Activated naive CD8-positive, alpha-beta T cell treated with anti-CD3 and anti-CD28 coated beads, Interleukin-2, amount 50 U/mL, for 24 hours (primary cell): ENCODE measurements at places on chromosomes 6 and 20.

GRCh38 chr6:39665861-39666260 is 59.3 kb downstream of the KIF6 start:
- DNase-seq, result no peak

- DNase-seq, result no peak
Observed at GRCh38 chr20:38108438-38108985, 56.6 kb downstream of the TGM2 start.

GRCh38 chr6:19880066-19880465 is 42.9 kb downstream of the ID4 start:
- no peak for DNase-seq

DNA sequence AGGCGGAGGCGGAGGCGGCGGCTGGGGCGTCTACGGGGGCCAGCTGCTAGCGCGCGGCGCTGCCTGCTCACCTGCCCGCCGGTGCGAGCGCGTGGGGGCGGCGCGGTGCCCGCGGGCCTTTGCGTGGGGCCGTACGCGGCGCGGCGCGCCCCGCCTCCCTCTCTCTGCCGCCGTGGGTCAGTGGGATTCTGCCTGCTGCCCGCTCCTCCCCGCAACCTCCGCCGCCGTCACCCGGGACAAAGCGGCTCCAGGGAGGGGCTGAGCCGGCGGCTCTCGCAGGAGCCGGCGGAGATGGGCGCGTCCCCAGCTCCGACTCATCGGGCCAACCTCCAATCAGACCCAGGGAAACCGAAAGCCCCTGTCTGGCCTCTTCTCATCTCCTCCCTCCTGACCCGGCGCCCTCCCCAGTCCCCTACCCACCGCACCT is at the start of gene RCAN2:
RCAN2 (minus strand) TSS at position 249 of the 427 bp plus-strand sequence.
- DNase-seq, result peak; percentile 35

- no peak for DNase-seq
Observed at GRCh38 chr20:23149623-23150279, 63.6 kb upstream of the CD93 start.

GRCh38 chr6:105795913-105796517 is 290.1 kb upstream of the PRDM1 start:
- DNase-seq, result no peak

DNA sequence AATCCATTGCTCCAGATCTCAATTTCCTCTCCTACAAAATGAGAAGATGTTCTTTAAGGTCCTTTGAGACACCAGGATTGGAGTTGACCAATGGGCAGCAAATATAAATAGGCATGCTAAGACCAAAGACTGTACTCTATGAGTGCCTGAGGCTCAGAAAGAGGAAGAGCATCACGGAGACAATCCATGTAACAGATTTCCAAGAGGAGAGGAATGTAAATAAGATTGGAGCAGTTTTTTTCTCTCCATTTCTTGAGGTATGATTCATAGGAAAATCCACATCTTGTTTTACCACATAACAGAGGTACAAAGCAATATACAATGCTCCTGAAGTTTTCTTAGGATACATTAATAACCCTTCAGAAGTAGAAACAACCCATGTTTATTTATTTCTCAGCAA is 109.8 kb downstream of the UBE3D start:
- DNase-seq, result no peak

- DNase-seq, result no peak
Observed at GRCh38 chr6:147534116-147534860, 25.8 kb downstream of the SAMD5 start.

DNA sequence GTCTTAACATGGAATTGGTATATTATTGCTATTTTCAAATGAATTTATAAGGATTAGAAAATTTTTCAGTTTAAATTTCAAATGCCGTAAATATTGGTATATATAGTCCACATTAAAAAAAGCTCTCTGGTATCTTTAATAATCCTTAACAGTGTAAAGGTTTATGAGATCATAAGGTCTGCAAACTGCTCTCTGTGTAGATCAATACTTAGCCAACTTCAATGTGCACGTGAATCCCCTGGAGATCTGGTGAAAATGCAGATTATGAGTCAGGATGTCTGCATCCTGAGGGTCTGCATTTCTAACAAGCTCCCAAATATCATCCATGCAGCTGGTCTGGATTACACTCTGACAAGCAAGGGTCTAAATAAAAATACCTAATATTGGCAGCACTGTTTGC is 43.5 kb downstream of the LAMA4 start:
- DNase-seq, result no peak

DNA sequence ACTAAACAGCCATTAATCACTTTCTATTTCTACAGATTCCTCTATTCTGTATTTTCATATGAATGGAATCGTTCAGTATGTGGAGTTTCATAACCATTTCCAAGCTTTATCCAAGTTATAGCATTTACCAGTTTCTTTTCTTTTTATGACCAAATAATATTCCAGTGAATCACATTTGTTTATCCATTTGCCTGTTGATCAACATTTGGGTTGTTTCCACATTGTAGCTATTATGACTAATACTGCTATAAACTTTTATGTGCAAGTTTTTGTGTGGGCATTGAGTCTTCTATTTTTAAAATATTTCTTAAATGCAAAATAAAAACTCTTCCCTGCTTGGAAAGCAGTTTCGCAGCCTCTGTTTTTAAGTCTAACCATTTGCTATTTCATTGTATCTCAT is 336.4 kb upstream of the OPRM1 start:
- DNase-seq, result no peak

- DNase-seq, result peak; percentile 70
Observed at GRCh38 chr6:37705239-37706051, 7.8 kb upstream of the MDGA1 start.

- DNase-seq, result no peak
Observed at GRCh38 chr6:122780114-122780513, 598 bp downstream of the FABP7 start.

DNA sequence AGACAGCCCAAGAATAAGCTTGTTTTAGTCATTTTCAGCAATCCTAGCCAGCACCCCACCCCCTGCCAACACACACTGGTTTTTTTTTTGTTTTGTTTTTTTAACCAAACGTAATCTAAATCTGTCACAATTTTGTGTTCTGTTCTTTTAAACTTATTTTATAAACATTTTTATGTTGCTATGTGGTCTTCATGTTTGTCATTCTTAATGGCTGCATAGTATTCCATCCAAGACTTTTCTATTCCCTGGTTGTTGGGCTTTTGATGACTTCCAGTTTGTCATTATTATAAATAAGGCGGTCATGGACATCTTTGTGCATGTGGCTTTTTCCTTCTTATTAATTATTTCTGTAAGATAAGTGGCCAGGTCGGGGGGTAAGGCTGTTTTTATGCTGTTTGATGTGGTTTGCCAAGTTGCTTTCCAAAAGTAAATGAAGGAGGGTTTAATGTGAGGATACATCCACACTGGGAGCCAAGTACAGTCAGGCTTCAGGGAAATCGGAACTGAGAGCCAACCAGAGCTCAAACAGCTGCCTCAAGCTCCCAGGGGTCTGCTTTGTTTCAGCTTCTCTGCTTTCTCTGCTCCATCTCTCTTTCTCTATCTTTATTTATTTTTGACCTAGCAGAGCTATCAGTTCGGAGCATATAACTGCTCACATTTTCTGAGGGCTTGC is 125.8 kb downstream of the VEGFA start:
- DNase-seq, result no peak

DNA sequence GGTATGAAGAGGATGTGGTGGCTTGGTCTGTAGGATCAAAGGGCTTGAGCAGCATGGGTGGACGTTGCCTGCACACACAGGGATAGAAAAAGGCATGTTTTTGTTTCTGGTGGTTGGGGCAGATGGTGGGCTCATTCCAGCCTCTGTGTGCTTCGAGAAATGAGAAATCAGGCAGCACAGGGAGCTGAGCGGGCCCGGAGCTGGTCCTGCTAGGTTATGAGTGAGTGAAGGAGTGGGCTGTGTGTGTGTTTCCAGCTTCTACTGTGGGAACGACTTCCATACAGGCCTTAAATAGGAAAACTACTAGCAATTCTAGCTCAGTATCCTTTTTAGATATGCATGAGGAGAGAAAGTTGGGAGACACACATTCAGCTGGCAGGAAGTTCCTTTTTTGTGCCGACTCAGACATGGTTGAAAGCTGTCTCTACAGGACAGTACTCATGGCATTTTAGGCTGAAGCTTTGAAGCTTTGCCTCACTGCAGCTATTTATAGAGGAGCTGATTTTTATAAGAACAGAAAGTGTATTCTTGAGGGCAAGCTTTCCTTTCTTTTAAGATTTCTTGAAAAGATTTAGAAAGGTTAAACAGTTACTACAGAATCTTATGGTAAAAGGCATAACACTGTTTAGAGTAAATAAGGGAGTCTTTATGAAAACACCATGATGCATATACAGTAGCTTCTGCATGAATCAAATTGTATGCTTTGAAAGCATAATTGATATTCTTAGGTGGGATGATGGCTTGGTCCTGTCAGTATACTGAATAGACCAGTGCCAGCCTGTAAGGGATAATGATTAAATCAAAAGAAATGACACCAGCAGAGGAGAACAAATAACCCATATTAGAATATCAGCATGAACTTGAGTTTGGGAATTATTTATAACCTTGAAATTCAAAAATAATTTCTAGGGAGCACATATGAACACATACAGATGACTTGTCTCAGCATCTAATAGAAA is 104.0 kb upstream of the MAN1A1 start:
- DNase-seq, result no peak

- DNase-seq, result no peak
Observed at GRCh38 chr6:82370788-82371187, 7.2 kb downstream of the TPBG start.

DNA sequence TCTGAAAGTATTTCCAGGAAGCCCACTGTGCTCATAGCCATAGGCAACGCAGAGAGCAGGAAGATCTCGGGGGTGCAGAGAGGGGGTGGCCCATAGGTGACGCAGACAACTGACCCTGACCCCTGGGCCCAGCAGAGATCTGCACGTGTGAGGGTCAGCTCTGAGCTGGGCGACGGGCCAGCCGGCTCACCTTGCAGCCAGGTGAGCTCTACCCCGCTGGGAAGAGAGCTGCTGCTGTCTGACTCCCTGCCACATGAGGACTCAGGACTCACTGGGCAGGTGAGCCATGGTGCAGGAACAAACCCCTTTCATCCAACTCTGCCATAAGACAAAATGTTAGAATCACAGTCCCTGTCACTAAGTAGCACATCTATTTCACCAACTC is 19.6 kb downstream of the ZBTB46 start:
- no peak for DNase-seq

DNA sequence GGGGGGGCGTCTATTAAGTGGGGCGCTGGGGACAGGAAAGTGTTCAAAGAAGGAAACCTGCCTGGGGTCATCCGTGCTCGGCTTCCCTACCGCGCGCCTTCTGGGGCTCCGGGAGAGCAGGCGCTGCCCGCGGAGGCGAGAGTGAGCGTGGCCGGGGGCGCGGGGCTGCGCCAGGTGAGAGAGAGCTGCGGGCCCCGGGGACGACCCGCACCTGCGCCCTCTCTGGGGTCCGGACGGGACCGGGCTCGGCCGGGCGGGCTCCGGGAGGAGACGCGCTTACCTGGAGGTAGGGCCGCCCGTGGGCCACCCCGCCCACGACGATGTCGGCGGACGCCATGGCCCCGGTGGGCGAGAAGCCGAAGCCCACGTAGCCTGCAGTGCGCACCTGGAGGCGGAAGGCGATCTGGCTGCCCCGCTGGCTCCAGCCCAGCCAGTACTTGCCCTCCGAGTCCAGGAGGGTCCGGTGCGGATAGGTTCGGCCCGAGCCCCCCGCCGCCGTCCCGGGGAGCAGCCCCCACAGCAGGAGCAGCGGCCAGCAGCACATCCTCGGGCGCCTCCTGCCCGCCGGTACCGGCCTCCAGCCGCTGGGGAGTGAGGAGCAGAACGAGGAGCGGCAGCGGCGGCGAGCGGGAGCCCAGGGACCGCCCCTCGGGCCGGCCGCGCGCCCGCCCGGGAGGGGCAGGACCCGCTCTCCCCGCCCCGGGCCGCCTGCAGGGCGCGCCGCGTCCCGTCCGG is at the start of gene MOXD1:
MOXD1 (minus strand) TSS at position 593 of the 735 bp plus-strand sequence; CDS start at position 544, 49 bp downstream.
- peak; percentile 13 for DNase-seq

DNA sequence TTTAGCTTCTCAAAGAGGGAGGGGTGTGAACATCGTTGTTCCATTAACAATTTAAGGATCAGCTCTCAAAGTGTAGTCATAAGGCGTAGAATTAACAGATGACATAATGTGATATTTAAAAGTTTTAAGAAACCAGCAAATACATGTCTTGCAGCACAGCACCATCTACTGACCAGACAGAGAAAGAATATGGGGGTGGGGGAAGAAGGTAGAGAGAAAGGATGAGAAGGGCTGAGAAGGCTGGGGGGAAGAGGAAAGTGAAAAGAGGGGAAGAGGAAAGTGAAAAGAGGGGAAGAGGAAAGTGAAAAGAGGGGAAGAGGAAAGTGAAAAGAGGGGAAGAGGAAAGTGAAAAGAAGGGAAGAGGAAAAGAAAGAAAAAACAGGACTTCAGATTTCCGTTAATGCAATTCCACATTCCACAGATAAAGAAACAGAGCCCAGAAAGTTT is 80.9 kb downstream of the HAO1 start:
- no peak for DNase-seq

- DNase-seq, result no peak
Observed at GRCh38 chr6:107237992-107238660, 122.8 kb upstream of the BEND3 start.

- no peak for DNase-seq
Observed at GRCh38 chr6:41167173-41167963, 4.5 kb upstream of the TREM2 start.

DNA sequence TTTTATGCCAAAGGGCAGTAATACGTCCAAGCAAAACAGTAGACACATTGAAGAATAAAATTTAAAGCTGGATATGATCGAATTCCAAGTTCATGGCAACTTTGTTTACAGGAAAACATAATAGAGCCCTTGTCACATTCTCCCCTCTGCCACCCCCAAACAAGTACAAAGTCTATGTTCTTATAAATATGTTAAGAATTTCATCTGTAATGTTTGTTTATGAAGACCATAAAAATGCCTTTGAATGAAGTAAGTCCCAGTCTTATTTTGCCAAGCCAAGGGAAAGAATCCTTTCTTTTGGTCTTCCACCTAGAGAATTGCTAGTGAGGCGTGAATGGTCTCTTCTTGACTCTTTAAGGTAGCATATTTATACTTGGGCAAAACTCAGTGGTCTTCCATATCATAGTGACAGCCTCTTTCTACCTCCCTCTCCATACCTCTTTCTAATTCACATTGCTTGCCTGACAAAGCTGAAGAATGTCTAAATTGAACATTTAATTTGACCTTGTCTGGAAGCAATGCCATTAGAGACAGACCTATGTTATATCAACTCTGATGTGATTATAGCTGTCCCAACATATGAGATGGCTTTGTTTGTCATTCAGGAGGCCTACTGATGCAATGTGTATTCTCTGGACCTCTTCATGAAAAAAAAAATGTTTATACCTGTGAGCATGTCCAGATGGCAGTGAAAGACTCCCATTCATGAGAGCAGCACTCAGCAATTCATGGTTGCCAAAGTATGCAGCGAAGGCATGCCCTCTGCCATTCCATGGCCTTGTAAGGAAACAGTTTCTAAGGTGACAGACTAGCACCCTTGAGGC is 70.6 kb upstream of the CCN2 start:
- no peak for DNase-seq
